ENCODE measurements at places on chromosomes 5 and 9. TPM values are rescaled to one million over a fixed set of nuclear protein-coding genes. Genes with fewer than 3 reads are reported as not detected.

DNA sequence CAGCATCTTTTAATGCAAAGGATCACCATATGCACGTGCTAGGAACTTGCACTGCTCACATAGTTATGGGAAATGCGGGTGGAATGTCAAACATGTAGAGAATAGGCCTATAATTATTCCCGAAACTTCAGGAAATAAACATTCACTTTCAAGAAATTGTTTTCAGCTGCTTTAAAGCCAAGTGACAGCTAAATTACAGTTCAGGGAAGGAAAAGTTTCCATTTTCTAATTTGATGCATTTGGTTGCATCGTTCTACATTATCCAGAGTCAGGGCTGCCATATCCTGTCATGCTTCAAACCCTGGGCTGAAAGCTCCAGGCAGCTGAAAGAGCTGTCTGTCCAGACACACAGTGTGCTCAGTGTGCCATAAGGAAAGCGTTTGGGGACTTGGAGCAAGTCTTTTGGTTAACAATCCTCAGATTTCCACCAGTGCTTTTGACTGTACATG lies 518.1 kb downstream of the CSNK1G3 start:
- no peaks in the 10 kb centered on the region for H3K36me3 ChIP-seq
- no peaks in the 10 kb centered on the region for H3K4me1 ChIP-seq
- no peak for DNase-seq
- no peak overlapping the region for H3K4me3 ChIP-seq
- H3K27me3 ChIP-seq = no peaks in the 10 kb centered on the region

GRCh38 chr5:81134066-81134465 lies 99.1 kb upstream of the CKMT2 start:
- H3K36me3 ChIP-seq = peaks cover 32% of the 10 kb centered on the region
- no peaks in the 10 kb centered on the region for H3K27me3 ChIP-seq
- no peaks in the 10 kb centered on the region for H3K4me1 ChIP-seq
- no peak overlapping the region for H3K4me3 ChIP-seq
- H3K27ac ChIP-seq = no peak overlapping the region
- DNase-seq = no peak

Gene DOCK8
- 294 TPM for total RNA-seq

Gene TMEM215
- total RNA-seq = not detected

Gene TAF11L5
- not detected for total RNA-seq

All from naive thymus-derived CD4-positive, alpha-beta T cell (primary cell).